ENCODE measurements at places on chromosomes 12 and 14. TPM values are rescaled to one million over a fixed set of nuclear protein-coding genes. Genes with fewer than 3 reads are reported as not detected.

DNA sequence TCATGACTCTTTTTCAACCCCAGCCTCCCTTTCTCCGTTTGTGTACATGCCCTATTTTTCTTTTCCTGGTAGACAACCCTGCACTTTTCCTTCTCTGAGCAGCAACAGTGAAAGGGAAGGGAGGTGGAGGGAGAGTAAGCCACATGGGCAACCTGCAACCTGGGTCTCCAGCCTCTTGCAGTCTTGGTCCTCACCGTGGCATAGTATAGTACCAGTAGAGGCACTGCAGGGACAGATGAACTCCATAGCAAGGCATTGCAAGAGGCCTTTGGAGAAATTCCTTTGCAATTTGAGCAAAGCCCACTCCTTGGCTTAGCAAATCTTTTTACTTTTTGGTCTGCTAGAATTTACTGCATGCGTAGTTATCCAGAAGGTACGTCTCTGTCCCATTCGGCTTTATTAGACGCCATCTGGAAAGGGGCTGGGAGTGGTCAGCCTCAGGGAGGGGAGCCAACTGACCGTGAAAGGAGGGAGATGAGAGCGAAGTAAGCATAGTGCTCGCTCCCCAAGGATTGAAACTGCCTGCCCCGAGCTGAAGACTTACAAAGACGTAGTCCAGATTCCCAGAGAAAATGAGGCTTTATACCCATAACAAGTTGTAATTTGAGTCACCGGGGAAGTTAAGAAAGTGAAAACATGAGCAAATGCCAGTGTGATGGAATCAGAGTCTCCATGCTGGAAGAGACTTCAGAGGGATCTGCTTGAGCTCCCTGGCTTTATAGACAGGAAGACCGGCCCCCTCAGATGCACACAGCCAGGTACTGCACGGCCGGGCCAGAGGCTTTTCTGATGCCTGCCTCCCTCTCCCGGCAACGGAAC lies 332.0 kb downstream of the CACNA1C start:
- no peak overlapping the region for H3K4me3 ChIP-seq
- no peaks in the 10 kb centered on the region for H3K27me3 ChIP-seq
- H3K27ac ChIP-seq, result no peak overlapping the region

The IFNG gene
- not detected for total RNA-seq

DNA sequence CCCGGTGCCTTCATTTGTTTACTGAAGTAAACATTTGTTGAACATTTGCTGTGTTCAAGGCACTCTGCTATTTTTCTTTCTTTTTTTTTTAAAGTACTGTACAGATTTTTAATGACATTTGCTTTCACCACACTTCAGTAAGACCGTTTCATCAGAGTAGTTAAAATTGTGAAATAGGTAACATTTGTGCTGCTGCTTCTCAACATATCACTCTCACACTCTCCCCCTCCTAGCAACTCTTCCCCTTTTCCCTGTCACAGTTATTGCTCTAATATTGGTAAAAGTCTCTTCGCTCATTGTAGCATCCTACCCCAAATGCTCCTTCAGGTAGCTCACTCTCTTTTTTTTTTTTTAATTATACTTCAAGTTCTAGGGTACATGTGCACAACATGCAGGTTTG lies 49.6 kb downstream of the SRGAP1 start:
- no peaks in the 10 kb centered on the region for H3K27me3 ChIP-seq
- no peaks in the 10 kb centered on the region for H3K36me3 ChIP-seq
- no peak overlapping the region for H3K4me3 ChIP-seq
- H3K27ac ChIP-seq, result no peak overlapping the region

The TMEM179 gene
- total RNA-seq, result not detected

DNA sequence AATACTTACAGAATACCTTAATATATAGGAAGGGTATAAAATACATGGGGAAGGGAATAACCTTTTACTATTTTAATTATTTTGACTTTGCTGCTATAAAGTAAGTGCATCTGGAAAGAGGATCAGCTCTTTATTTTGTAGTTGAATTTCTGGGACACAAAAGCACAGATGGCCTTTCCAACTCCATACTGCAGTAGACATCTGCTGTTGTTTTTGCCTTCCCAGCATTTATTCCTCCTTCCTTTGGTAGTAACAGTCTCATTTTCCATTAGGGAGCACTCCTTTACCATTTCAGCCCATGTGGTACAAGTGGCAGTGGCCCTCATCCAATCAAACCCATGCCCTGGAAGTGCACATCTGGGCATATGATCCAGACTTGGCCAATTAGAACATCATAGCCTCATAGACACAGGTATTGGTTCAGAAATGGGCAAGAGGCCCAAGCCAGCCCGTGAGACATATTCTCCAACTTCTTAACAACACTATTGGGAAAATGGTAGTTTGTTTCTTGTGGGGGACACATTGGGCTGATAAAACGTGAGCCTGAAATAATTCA lies 64.8 kb upstream of the YARS2 start:
- H3K4me3 ChIP-seq, result no peak overlapping the region
- no peaks in the 10 kb centered on the region for H3K27me3 ChIP-seq
- no peaks in the 10 kb centered on the region for H3K36me3 ChIP-seq
- H3K27ac ChIP-seq, result no peak overlapping the region

The ANKRD33 gene
- total RNA-seq, result not detected

DNA sequence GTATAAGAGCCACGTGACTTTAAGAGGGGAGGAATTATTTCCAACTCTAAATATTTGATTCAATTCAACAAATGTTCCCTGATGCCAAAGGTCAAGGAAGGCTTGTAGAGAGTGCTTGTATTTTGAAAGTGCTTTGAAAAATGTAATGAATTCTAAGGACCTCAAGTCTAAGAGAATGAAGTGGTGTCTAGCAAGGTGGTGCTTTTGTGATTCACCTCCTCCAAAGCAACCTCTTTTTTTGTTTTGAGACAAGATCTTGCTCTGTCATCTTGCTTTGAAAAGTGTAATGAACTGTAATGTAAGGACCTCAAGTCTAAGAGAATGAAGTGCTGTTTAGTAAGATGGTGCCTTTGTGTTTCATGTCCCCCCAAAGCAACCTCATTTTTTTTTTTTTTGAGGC lies 13.7 kb downstream of the AK7 start:
- no peak for DNase-seq
- H3K27ac ChIP-seq, result no peak overlapping the region
- no peaks in the 10 kb centered on the region for H3K4me1 ChIP-seq
- no peak overlapping the region for H3K4me3 ChIP-seq
- no peaks in the 10 kb centered on the region for H3K36me3 ChIP-seq

The STK38L gene
- 36.0 TPM for total RNA-seq

GRCh38 chr14:59463787-59464485 lies 1.2 kb downstream of the GPR135 start:
- H3K27ac ChIP-seq, result peak overlapping the region; percentile 37
- DNase-seq, result peak; percentile 68
- H3K4me1 ChIP-seq, result peaks cover 7% of the 10 kb centered on the region
- peak overlapping the region; percentile 65 for H3K4me3 ChIP-seq
- no peaks in the 10 kb centered on the region for H3K27me3 ChIP-seq

DNA sequence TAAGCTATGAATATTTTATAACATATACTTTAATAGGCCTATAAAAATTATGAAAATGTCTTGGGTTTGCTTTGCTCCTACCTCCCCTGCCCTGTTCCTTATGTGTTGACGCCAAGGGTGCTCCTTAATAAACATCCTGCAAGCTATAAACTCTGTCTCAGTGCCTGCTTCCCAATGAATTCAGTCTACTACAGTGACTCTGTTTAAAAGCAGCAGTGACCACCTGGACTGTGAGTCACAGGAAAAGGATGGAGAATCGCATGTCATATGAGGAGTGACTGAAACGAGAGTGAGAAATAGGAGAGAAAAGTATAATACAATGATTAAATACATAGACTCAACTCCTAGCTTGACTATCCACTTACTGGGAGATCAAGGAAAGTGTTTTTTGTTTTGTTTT lies 41.1 kb upstream of the CFAP54 start:
- H3K27ac ChIP-seq, result no peak overlapping the region
- no peaks in the 10 kb centered on the region for H3K36me3 ChIP-seq
- H3K4me1 ChIP-seq, result peaks cover 8% of the 10 kb centered on the region
- no peaks in the 10 kb centered on the region for H3K27me3 ChIP-seq

- no peaks in the 10 kb centered on the region for H3K27me3 ChIP-seq
- H3K27ac ChIP-seq, result peak overlapping the region; percentile 89
- H3K4me1 ChIP-seq, result peaks cover 35% of the 10 kb centered on the region
- H3K4me3 ChIP-seq, result peak overlapping the region; percentile 89
- DNase-seq, result peak; percentile 81
These were observed 483 bp downstream of the POC1B start for GRCh38 chr12:89525305-89525823.

- no peak overlapping the region for H3K4me3 ChIP-seq
- no peak for DNase-seq
- no peaks in the 10 kb centered on the region for H3K36me3 ChIP-seq
- peak overlapping the region; percentile 52 for H3K27ac ChIP-seq
These were observed 49.9 kb upstream of the PLEKHG3 start for GRCh38 chr14:64654246-64654900.

DNA sequence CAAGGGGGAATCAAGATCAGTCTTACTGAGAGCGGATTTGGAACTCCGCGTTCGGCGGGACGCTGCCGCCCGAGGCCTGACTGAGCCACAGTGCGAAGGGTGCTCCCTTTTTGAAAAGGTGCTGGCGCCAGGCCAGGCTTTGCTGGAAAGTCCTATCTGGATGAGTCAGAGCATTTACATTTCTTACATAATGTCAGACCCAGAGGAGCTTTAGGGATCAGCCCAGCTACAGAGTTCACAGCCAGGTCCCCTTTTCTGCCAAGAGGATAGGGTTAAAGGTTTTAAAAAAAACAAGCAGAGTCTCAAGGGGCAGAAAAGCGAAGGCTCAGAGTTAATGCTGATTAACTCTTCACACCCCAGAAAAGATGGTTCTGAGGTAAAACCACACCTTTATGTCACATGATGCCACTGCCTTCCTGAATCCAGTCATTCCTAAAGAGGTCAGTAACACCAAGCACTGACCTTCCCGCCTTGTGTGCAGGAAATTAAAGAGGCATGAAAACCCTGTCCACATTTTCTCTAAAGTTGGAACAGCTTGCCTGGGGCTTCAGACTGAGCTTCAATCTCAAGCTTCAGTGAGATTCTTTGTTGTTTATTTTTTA lies 11.7 kb upstream of the FBXL14 start:
- peak overlapping the region; percentile 91 for H3K27ac ChIP-seq
- peaks cover 22% of the 10 kb centered on the region for H3K4me1 ChIP-seq
- H3K36me3 ChIP-seq, result no peaks in the 10 kb centered on the region
- no peaks in the 10 kb centered on the region for H3K27me3 ChIP-seq

GRCh38 chr14:30443368-30444007 lies 115.5 kb upstream of the G2E3 start:
- H3K4me3 ChIP-seq, result no peak overlapping the region
- no peaks in the 10 kb centered on the region for H3K27me3 ChIP-seq
- no peak overlapping the region for H3K27ac ChIP-seq
- no peaks in the 10 kb centered on the region for H3K36me3 ChIP-seq
- H3K4me1 ChIP-seq, result no peaks in the 10 kb centered on the region

The OR4E1 gene
- not detected for total RNA-seq

- no peak overlapping the region for H3K27ac ChIP-seq
- H3K4me3 ChIP-seq, result no peak overlapping the region
- no peak for DNase-seq
- no peaks in the 10 kb centered on the region for H3K36me3 ChIP-seq
- no peaks in the 10 kb centered on the region for H3K27me3 ChIP-seq
- no peaks in the 10 kb centered on the region for H3K4me1 ChIP-seq
These were observed 85.4 kb upstream of the TMEM260 start for GRCh38 chr14:56494167-56494566.

DNA sequence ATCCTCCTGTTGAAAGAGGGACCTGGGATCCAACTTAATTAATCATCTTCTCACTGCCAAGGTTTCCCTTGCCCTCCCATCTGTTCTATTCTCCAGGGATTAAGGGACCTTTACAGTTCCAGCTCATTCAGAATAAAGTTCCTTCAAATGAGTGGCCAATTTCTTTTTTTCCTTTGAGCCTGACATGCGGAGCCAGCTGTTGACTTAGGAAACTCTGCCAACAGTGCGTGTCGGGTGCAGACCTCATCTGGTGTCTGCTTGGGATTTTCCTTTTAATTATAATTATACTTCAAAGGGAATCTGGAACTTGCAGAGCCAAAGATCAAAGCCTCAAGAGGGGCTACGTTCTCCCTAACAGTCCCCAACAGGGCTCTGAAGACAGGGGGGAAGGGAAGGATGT lies 64.8 kb downstream of the CCDC60 start:
- no peak for DNase-seq
- no peaks in the 10 kb centered on the region for H3K27me3 ChIP-seq
- H3K4me3 ChIP-seq, result no peak overlapping the region
- no peak overlapping the region for H3K27ac ChIP-seq

The ATL1 gene
- 5.9 TPM for total RNA-seq

GRCh38 chr12:76945867-76946266 lies 67.0 kb upstream of the CSRP2 start:
- no peak for DNase-seq
- no peaks in the 10 kb centered on the region for H3K27me3 ChIP-seq
- H3K4me3 ChIP-seq, result no peak overlapping the region
- no peak overlapping the region for H3K27ac ChIP-seq

The REC8 gene
- total RNA-seq, result 18.5 TPM

The MGST1 gene
- 357 TPM for total RNA-seq

The PRICKLE1 gene
- 18.4 TPM for total RNA-seq

- H3K4me1 ChIP-seq, result peaks cover 28% of the 10 kb centered on the region
- H3K27ac ChIP-seq, result peak overlapping the region; percentile 74
- H3K27me3 ChIP-seq, result no peaks in the 10 kb centered on the region
- DNase-seq, result no peak
- no peak overlapping the region for H3K4me3 ChIP-seq
These were observed 9.0 kb downstream of the TAPBPL start for GRCh38 chr12:6460751-6461371.

GRCh38 chr14:24051789-24052655 lies at the start of gene CARMIL3:
TSS of gene CARMIL3 (plus strand) at chr14:24052009. CDS start at chr14:24052154, 145 bp downstream.
- DNase-seq, result peak; percentile 89
- no peaks in the 10 kb centered on the region for H3K27me3 ChIP-seq
- no peak within 1 kb of the TSS for H3K27ac ChIP-seq
- H3K4me3 ChIP-seq, result peak within 1 kb of the TSS; percentile 71
- H3K36me3 ChIP-seq, result no peaks in the 10 kb centered on the region
- H3K4me1 ChIP-seq, result peaks cover 14% of the 10 kb centered on the region

The CAPZA3 gene
- total RNA-seq, result not detected

The PPP1R1A gene
- not detected for total RNA-seq

- H3K36me3 ChIP-seq, result no peaks in the 10 kb centered on the region
- peak overlapping the region; percentile 49 for H3K4me3 ChIP-seq
- H3K27ac ChIP-seq, result no peak overlapping the region
- H3K4me1 ChIP-seq, result peaks cover 6% of the 10 kb centered on the region
- H3K27me3 ChIP-seq, result peaks cover 40% of the 10 kb centered on the region
- peak; percentile 66 for DNase-seq
These were observed 673 bp downstream of the BEGAIN start for GRCh38 chr14:100586403-100587085.

- no peak overlapping the region for H3K4me3 ChIP-seq
- no peak overlapping the region for H3K27ac ChIP-seq
- H3K27me3 ChIP-seq, result no peaks in the 10 kb centered on the region
- no peaks in the 10 kb centered on the region for H3K4me1 ChIP-seq
These were observed 178.8 kb downstream of the KTN1 start for GRCh38 chr14:55758796-55759195.

DNA sequence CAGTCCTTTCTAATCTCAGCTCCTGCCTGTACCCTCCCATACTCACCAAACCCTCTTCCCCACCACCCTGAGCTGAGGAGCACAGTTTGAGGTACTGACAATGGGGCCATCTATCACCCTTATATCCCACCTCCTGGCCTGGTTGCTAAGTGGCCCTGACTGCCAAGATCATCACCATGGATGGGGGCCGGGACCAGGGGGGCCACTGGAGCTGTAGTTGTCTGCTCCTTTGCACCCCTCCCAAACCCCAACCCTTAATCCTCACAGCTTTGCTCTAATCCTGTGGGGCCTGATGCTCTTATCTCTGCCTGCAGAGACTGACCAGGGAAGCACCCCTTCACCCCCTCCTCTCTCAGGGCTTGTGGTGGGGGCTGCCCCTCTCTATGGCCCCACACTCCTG lies 395 bp upstream of the GNB3 start:
- no peaks in the 10 kb centered on the region for H3K27me3 ChIP-seq
- H3K36me3 ChIP-seq, result no peaks in the 10 kb centered on the region
- H3K4me3 ChIP-seq, result no peak overlapping the region
- H3K4me1 ChIP-seq, result no peaks in the 10 kb centered on the region
- H3K27ac ChIP-seq, result no peak overlapping the region

Data from upper lobe of right lung (tissue), 1 donor.